ENCODE measurements at places on chromosomes 6 and 20.

DNA sequence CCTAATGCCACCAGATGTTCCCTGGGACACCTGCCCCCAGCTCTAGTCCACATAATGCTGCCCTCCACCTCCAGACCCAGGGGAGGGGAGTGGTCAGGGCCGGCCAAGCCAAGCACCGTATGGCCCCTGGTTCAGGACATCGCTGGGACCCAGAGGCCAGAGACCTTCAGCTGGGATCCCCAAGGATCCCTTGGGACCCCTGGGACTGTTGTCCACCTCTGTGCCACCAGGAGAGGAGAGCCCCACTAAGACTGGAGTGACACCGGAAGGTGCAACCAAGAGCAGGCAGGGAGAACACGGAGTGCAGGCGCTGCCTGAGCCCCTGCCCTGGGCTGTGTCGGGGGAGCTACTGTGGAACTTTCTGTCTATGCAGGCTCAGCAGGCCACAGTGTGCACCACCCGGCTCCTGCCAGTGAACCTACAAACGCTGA is 43.6 kb downstream of the CTCFL start:
- no peaks in the 10 kb centered on the region for H3K27me3 ChIP-seq
- DNase-seq: peak; percentile 50
- H3K27ac ChIP-seq: peak overlapping the region; percentile 66
- H3K4me1 ChIP-seq: peaks cover 56% of the 10 kb centered on the region
- peak overlapping the region; percentile 10 for H3K4me3 ChIP-seq
- no peaks in the 10 kb centered on the region for H3K36me3 ChIP-seq

DNA sequence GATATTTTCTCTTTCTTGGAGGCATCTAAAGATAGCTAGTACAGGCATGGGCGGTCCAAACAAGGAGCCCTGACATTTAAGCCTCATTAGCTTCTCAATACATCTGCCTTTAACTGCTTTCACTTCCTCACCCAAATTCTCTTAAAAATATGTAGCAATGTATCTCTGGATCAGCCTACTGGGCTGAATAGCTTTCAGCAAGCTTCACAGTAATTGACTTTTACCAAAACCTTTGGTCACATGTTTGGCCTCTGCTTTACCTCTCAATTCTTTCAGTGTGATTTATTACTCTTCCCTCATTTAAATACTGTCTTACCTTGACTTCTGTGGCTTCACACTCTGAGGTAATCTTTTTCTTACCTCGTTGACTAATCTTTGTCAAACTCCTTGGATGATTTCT is 1618.1 kb downstream of the GRIK2 start:
- H3K4me1 ChIP-seq: no peaks in the 10 kb centered on the region
- H3K27ac ChIP-seq: no peak overlapping the region
- no peaks in the 10 kb centered on the region for H3K27me3 ChIP-seq
- no peak overlapping the region for H3K4me3 ChIP-seq

- no peak overlapping the region for H3K4me3 ChIP-seq
- H3K4me1 ChIP-seq: peaks cover 35% of the 10 kb centered on the region
- no peaks in the 10 kb centered on the region for H3K36me3 ChIP-seq
- no peaks in the 10 kb centered on the region for H3K27me3 ChIP-seq
- H3K27ac ChIP-seq: no peak overlapping the region
- DNase-seq: no peak
Observed at GRCh38 chr6:363291-363690, 28.3 kb upstream of the IRF4 start.

GRCh38 chr6:36967301-36967700 is 12.8 kb downstream of the PI16 start:
- no peaks in the 10 kb centered on the region for H3K27me3 ChIP-seq
- H3K36me3 ChIP-seq: peaks cover 55% of the 10 kb centered on the region
- no peak overlapping the region for H3K4me3 ChIP-seq
- H3K4me1 ChIP-seq: peaks cover 28% of the 10 kb centered on the region

- no peaks in the 10 kb centered on the region for H3K36me3 ChIP-seq
- H3K4me3 ChIP-seq: no peak overlapping the region
- no peaks in the 10 kb centered on the region for H3K27me3 ChIP-seq
Observed at GRCh38 chr20:11098888-11099287, 425.1 kb upstream of the JAG1 start.

All from B cell (primary cell).